Activated CD4-positive, alpha-beta T cell treated with anti-CD3 and anti-CD28 coated beads, Interleukin-2, amount 50 U/mL, for 4 hours (primary cell): ENCODE measurements at places on chromosomes 1 and 21.

DNA sequence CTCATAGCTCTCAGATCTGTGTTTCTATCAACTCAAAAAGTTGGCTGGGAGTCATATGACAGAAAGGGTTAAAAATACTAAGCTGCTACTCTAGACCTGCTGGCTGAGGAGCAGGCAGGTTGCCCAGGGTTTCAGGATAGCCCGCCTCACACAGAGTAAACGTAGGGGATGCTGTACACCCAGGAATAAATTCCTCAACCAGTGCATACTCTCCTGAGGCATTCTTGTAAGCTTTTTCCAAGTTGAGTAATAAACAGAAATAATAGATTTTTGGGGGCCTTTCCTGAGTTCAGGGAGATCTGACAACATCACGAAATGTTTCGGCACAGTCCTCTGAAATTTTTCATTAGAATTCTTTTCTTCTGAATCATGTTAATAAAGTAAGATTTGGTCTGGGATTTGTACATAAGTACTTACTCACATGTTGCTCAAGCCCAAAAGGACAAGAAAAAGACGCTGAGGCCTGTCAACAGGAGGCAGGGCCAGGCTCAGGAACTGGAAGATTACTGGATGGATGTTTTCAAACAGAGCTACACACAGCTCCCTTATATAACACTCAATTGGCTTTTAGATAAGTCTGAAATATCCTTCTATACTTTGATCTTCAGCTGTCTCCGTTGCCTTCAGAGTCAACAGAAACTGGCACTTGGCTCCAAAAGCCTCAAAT is 41.0 kb downstream of the TGFBR3 start:
- no peak for DNase-seq

GRCh38 chr1:34130306-34130705 is 34.7 kb downstream of the CSMD2 start:
- DNase-seq = no peak

GRCh38 chr21:38610623-38611251 is 112.5 kb upstream of the ERG start:
- DNase-seq = no peak

DNA sequence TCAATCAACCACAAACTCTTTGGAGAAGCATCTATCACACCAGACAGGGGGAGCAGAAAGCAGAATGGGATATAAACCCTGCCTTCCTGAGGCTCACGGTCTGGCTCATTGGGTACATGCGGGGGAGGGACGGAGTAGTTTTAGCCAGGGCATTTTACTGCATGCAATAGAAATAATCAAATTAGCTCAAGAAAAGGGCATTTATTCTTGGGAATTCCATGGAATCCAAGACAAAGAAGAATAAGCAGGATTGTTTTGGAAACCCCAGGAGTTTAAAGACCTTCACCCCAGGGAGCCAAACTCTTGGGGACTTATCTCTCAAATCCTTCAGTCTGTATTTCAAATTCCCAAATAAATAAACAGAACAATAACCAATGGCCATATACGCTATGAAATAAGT is 5.2 kb upstream of the KAZN start:
- no peak for DNase-seq

GRCh38 chr1:178127482-178128191 is 33.7 kb downstream of the RASAL2 start:
- no peak for DNase-seq

- DNase-seq = no peak
These were observed 88.6 kb upstream of the LYPLAL1 start for GRCh38 chr1:219085082-219085481.

GRCh38 chr1:13617108-13617507 is 33.5 kb downstream of the PDPN start:
- no peak for DNase-seq

- no peak for DNase-seq
These were observed 10.4 kb downstream of the SKI start for GRCh38 chr1:2238361-2239012.

- DNase-seq = peak; percentile 18
These were observed 619 bp downstream of the BCL9 start for GRCh38 chr1:147541672-147542568.

- DNase-seq = no peak
These were observed 180.6 kb upstream of the JUN start for GRCh38 chr1:58964428-58964827.

DNA sequence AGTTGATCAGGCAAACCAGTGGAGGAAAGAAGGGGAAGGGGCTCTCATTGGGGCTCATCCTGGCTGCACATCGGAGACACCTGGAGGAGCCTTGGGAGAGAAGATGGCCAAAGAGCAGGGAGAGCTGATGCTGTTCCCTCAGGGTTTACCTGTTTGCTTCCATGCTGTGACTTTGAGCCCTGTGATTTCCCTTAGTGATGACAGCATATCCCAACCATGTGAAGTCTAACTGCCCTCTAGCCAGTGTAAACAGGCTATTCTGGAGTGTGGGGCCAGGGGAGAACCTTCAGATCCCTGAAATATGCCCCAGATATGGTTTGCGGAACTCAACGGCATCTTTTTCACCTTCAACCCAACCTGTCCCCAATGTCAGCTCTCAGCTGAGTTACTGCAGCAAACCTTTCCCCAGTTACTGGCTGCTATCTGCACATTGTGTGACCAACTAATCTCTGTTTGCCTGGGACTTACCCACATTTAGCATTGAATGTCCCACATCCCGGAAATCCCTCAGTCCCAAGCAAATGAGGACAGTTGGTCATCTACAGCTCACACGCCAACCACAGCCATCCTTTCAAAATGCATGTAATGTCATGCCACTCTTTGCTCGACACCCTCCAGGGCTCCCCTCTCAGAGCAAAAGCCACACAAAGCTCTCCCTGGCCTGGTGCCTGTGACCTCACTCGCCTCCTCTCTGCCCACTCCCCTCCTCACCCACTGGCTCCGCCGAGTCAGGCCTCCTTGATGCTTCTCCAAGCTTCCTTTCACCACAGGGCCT is 242.3 kb downstream of the KCNJ6 start:
- DNase-seq = no peak

DNA sequence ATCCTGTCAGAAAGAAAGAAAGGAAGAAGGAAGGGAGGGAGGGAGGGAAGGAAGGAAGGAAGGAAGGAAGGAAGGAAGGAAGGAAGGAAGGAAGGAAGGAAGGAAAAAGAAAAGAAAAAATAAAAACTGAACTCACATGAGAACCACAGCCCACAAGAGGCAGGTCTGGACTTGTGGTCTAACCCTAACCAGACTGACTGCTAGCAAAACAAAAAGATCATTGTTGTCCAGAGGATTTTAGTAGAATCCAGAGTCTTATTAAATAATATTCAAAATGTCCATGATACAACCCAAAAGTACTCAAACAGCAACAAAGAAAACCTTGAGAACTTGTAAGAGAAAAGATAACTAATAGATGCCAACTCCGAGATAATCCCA is 4.7 kb upstream of the ITGB2 start:
- no peak for DNase-seq

DNA sequence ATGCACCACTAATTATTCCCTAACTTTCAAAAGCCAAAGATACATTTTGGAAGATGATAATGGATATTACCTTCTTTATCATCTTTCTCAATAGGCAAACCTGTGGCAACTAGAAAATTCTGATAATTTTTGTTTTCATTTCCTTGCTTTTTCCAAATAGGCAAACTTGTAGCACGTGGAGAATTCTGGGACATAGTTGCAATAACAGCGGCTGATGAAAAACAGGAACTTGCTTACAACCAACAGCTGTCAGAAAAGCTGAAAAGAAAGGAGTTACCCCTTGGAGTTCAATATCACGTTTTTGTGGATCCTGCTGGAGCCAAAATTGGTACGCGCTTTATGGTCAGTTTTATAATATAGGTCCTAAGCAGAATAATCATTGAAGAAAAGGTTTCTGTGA is 1.5 kb downstream of the FPGT start:
- no peak for DNase-seq

DNA sequence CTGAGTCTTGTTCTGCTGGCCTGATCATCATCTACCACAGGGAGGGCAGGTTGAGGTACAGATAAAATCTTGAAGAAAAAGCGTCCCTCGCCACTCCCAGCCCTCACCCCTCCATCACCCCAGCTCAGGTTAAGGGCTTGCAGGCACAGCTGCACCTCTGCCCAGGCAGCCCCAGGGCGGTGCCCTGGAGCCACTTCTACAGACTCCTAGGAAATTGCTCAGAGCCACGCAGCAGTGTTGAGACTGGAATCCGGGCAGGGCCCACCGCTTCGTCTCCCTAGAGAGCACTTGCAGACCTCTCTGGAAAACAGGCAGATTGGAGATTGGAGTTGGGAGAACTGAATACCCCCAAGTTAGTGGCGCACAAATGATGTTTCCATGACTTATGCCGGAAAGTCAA is 35.3 kb downstream of the VN1R5 start:
- DNase-seq = no peak

DNA sequence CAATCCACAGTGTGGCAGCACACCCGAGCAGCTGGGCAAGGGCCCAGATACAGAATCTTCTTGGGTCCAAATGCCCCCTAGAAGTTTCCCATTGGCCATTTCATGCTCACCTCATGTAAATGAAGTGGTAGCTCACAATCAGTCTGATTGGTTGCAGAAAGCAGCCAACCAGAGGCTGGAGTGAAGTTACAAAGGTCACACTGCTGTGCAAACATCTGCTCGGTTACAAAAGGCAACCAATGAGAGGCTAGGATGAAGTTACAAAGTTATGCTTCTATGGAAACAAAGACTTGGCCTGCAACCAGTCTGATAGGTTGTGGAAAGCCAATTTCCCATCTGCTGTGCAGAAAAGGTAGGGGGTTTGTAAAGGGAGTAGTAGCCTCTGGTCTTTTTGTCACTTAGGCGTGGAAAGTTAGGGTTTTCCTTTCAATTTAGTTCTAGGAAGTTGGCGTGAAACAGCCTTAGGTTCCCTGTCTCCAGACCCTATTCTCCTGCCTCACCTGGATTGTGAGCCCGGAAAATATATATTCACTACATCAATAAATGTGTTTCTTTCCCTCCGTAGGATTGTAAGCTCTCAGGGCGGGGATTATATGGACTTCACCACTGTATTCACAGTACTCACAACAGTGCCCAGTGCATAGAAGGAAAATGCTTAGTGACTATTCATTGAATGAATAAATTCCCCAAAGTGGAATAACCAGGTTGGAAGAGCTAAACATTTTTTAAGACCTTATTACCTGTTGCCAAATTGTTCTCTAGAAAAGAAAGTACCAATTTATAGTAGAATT is 91.9 kb downstream of the URB2 start:
- no peak for DNase-seq

DNA sequence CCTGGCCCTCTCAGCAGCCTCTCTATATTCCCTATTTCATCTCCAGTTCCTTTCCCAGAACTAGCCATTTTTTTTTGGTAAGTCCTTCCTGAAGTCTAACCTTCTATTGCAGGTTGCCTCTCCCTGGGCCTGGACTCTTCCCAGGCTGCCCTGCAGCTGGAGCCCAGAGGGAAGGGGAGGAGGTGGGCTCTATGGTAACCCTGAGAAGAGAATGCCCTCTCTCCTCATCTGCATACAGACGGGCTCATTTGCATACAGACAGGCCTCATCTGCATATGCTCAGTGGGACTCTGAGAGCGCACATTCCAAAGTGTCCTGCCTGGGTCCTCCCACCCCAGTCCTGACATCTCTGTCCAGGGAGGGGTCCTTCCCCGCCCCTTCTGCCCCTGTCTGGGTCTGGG is 32.7 kb downstream of the RHBG start:
- DNase-seq = no peak

- DNase-seq = no peak
These were observed 19.8 kb downstream of the DBT start for GRCh38 chr1:100229681-100230443.

DNA sequence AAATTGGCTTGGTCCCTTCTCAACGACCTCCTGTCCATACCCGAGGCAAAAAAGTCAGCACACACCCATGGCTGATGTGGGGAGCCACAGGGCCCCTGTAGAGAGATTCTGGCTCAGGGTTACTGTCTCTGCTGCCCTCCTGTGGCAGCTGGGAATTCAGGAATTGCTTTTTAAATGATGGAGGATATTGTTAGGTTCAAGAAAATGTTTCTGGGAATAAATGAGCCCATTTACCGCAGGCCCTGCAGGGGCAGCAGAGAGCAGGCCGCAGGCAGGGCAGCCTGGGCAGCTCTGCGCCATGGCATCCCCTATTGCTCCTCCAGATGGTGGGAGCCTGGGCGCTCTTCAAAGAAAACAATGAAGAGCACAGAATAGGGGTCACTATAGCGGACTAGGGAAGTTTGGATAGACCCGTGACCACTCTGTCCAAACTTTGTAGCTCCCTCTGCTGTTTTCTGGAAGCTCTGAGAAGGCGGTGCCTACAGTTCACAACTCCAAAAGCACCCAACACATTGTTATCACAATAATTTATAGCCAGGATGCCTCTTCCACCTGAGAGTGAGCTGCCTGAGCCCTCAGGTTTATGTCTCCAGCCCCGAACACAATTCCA is 201.1 kb downstream of the BACH1 start:
- no peak for DNase-seq

DNA sequence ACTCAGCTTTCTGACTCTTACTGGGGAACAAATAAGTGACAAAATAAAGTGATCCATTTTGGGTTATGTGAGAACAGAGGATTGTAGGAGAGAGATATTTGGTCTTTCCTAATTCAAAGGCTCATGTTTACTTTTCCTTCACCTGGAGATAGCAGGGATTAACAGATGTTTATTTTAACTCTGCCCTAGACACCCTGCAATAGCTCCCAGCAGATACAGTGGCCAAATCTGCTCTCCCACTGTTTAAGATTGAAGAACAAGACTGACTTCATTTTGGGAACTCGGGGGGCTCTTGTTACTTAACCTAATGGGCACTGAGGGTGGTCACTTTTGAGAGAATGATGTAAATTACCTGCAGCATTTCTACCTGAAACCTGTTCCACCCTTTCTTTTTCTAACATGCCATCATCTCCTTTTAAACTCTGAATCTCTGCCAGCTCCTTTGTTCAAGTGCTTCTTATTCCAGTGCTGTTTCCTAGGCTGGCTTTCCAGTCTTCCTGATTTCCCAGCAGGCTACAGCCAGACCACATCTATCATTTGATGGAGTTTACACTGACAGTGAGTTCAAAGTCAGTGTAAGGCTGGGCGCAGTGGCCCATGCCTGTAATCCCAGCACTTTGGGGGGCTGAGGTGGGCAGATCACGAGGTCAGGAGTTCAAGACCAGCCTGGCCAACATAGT is 90.0 kb downstream of the SELENOF start:
- no peak for DNase-seq

DNA sequence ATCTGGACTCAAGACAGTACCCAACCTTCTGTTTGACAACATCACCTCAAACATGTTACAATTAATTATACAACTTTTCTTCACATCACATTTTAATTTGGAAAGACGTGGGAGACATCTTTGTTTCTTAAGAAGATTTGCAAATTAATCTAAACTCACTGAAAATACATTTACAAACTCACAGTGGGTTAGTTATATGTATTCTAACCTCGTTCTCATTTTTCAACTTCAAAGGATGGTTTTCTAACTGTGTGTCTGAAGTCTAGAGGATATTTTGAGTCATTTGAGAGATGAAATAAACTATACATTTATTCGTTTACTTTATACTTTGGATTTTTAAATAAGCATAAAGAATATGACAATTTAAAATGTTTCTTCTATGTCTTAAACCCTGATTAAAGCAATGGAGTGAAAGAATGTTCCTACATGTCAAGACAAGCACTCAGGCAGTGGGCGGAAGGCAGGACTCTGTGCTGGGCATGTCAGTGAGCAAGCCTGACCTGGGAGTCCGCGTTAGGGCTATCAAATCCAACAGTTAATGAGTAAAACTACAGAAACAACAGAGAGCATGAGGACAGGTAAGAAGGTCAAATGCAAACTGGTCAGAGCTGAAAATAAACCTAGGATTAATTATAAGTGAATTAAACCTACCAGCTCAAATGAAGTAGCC is 76.5 kb upstream of the CTTNBP2NL start:
- DNase-seq = no peak

GRCh38 chr1:156119503-156120209 is 5.1 kb downstream of the LMNA start:
- DNase-seq = no peak
